ENCODE measurements at places on chromosomes 7 and 10.

DNA sequence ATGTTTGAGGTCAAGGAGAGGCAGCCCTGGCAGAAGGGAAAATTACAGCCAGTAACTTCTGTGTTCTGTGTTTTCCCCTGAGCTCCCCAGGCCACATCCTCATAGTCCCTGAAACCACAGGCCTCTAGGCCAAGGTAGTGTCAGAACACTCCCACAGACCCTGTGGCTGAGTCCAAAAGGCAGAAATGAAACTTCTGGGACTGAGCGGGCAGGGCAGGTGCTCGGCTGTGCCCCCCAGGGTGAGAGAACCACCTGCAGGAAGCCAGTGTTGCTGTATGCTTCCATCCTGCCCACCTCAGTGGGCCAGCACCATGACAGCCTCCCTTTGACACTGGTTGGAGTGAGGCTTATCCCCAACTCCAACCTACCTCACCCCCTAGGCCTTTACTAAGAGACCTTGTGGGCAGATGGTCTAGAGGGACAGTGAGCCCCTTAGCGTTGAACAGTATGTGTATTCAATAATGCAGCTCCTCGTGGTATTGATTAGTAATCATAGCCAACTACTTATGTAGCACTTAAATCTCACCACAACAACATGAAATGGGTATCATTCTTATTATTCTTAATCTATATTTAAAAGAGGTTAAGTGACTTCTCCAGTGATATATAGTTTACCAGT is 30.3 kb downstream of the PIK3CG start:
- DNase-seq = no peak

DNA sequence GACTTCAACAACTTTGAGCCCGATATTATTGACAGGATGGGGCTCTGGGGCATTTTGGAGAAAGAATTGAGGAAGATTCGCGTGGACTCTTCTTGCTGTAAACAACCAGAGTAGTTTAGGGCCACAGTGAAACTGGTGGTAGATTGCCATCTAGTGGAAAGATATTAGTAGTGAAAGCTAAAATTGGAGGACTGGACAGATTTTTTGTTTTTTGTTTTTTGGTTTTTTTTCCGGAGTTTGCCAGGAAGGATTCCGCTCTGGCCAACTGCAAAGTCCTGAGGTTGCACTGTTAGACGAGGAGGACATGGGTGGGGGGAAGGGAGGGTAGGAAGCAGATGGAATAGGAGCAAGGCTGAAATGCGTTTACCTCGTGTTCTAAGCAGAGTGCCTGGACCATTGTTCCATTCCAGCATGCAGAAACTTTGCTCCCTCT is 11.7 kb downstream of the NOBOX start:
- DNase-seq = peak; percentile 30

GRCh38 chr10:131955591-131956340 is 26.0 kb downstream of the BNIP3 start:
- no peak for DNase-seq

GRCh38 chr7:73833251-73833919 is 2.6 kb downstream of the CLDN4 start:
- DNase-seq = no peak

DNA sequence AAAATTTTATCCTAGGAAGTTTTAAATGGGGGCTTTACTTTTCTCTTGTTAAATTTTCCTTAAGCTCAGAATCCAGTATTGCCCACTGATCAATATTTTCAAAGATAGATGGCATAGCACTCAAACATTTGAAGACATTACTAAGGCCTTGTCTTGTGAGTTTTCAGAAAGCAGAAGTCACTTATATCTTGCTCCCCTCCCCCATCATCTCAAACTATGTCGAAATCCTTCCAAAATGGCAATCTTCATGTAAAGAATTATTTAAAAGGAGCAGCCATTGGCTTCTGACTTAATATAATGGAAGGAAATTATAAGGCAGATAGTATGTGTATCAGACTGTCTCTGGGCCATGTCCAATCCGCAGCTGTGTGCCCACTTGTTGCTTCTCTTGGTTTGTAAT is 553.5 kb upstream of the C7orf33 start:
- DNase-seq = no peak

DNA sequence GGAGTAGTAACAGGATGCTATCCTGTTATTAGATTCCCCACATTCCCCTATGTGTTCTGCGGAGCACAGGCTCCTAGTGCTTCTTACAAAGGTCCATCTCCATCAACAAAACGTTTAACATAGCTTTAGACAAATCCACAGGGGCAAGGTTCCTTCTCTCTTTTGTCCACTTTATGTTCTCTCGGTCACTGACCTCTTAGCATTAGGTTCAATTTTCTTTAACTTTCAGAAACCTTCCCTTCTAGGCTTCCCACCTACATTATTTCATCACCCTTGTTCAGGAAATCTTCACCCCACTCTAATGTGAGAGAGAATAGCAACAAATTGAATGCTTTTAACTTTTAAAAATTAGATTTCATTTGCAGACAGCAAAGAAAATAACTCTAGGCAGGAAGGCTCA is 84.9 kb downstream of the DOCK4 start:
- DNase-seq = no peak

DNA sequence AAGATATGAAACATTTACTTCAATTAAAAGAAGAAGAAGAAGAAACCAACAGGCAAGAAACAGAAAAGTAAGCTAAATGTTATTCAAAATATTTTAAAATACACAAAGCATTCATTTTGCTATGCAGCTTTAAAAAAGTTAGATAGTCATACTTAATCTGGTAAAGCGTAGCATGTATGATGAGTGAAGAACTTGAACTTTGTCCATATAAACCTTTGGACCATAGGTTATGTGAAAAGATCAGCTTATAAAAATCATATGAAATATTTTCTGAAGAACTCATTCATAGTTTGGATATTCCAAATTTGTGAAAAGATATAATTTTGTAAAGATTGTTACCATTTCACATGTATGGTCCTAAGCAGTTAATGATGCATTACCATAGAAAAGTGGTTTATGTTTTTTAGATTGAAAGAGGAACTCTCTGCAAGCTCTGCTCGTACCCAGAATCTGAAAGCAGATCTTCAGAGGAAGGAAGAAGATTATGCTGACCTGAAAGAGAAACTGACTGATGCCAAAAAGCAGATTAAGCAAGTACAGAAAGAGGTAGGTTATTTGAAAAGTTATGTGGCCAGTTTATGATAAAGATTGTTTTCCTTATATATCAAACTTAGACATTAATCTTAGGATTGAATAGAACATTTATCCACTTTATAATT is 37.3 kb downstream of the KIF20B start:
- no peak for DNase-seq

GRCh38 chr7:149838992-149839408 is 825 bp downstream of the ZNF862 start:
- peak; percentile 11 for DNase-seq

DNA sequence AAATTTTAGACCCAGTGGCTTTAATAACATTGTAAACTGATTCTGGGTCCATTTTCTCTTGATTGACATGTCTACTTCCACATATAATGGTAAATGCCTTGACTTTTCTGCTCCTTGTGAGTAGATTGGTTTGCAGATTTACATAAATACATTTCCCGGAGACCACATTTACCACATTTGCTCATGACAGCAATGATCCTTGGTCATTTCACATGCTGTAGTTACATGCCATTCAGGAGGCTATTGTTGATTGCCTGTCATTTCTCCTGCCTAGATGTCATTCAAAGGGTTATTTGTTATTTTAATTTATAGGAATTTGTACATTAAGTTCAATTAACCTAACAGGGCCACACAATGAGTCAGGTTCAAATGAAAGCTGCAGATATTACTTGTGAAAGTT is 280.5 kb downstream of the CNTNAP2 start:
- no peak for DNase-seq

DNA sequence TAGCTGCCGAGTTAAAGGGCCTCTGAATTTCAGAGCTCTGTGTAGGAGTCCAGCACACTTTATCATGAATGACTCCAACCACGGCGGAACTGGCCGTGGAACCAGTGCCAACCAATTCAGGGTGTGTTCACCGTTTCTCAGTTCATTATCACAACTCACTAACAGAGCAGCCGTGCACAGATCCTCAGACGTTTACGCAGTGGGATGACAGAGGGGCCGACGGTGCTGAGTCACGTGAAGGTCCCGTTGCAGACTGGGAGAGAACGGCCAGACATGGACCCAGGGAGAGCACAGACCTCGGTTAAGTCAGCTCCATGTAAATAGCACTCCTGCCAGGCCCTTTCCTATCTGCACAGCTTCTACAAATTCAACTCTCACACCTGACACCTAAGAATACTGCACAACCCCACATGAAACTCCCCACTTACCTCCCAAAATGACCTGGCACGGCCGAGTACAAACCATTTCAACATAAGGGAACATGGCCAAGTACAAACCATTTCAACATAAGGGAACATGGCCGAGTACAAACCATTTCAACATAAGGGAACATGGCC is 95.5 kb downstream of the DIP2C start:
- DNase-seq = no peak

GRCh38 chr10:99532687-99533495 is at the start of gene NKX2-3:
Gene NKX2-3 (plus strand): TSS chr10:99532942. CDS start chr10:99533132, 190 bp downstream.
- DNase-seq = peak; percentile 95

DNA sequence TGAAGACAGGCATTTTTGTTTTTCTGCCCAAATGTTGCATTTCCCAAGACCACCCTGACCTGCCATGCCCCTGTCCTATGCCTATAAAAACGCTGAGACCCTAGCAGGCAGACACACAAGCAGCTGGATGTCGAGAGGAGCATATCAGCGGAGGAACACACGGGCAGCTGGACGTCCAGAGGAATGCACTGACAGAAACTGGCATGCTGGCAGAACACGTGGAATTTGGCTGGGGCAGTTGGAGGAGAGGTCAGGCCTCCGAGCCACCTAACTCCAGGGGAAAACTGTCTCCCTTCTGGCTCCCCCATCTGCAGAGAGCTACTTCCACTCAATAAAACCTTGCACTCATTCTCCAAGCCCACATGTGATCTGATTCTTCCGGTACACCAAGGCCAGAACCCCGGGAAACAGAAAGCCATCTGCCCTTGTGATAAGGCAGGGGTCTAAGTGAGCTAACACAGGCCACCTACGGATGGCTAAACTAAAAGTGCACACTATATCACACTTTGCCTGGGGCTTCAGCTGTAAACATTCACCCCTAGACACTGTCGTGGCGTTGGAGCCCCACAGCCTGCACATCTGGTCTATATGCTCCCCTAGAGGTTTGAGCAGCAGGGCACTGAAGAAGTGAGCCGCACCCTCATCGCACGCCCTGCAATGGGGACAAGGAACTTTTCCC is 10.0 kb upstream of the CDHR3 start:
- DNase-seq = no peak

DNA sequence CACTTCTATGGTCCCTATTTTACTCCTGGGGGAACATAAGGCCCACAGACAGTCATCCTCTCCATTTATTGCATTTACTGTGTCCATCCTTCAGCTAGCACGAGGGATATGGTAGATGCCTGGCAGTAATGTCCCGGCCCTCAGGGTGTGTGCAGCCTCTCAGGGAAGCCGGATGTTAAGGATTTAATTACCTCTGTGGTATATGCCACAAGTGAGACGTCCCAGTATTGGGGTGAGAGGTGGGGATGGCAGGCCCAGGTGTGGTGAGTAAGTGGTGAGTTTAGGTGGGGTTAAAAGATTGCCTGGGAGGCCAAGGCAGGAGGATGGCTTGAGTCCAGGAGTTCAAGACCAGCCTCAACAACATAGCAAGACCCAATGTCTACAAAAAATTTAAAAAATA is 144.9 kb downstream of the SH3PXD2A start:
- no peak for DNase-seq

GRCh38 chr7:75789361-75789924 is 17.4 kb upstream of the CCL26 start:
- no peak for DNase-seq

GRCh38 chr7:149297034-149297755 is 35.2 kb downstream of the ZNF783 start:
- DNase-seq = no peak

- DNase-seq = peak; percentile 12
Observed at GRCh38 chr10:90993340-90993739, 72.5 kb upstream of the ANKRD1 start.

- peak; percentile 67 for DNase-seq
Observed at GRCh38 chr10:109978481-109978880, 29.3 kb upstream of the ADD3 start.

GRCh38 chr7:69256634-69257081 is 341.6 kb upstream of the AUTS2 start:
- no peak for DNase-seq

- DNase-seq = no peak
Observed at GRCh38 chr10:31028081-31028480, 3.6 kb downstream of the ZNF438 start.

GRCh38 chr7:11060893-11061292 is 87.2 kb downstream of the PHF14 start:
- DNase-seq = no peak

GRCh38 chr10:99084161-99084560 is 151.5 kb downstream of the HPSE2 start:
- no peak for DNase-seq

DNA sequence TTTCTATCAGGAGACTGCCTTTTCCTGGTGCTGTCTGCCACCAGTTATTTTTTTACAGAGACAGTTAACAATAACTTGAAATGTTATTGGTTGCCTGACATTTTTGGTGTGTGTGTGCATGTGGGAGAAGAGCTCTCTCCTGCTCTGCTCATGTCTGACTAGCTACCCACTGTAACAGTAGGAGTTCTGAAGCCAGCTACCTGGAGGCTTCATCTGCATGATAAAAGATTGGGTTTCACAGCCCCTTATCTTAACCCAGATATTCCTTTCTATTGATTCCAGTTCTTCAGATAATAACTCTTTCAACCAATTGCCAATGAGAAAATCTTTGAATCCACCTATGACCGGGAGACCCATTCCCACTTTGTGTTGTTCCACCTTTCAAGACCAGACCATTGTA is 237.4 kb upstream of the PPP1R3A start:
- no peak for DNase-seq

DNA sequence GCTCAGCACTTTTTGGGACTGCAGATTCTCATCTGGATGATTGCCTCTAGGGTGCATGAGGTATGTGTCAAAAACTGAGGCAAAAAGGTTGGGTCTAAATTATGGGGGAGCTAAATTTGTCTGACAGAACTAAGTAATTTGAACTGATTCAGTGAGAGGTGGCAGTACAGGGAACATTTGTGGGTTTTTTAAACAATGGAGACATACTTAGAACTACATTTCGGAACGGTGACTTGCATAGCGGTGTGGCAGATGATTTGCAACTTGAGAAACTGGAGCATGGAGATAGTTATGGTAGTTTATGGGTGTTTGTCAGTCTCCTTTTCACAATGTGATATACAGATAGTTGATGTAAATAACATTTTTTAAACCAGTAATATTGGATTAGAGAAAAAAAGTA is 14.6 kb downstream of the TBC1D12 start:
- DNase-seq = no peak

DNA sequence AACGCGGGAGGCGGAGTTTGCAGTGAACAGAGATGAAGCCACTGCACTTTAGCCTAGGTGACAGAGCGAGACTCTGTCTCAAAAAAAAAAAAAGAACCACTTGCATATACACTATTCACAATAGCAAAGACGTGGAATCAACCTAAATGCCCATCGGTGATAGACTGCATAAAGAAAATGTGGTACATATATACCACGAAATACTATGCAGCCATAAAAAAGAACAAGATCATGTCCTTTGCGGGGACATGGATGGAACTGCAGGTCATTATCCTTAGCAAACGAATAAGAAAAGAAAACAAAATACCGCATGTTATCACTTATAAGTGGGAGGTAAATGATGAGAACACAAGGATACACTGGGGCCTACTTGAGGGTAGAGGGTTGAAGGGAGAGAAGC is 39.5 kb downstream of the EGFR start:
- DNase-seq = no peak

GRCh38 chr10:97056003-97056630 is 129.6 kb downstream of the SLIT1 start:
- DNase-seq = no peak

GRCh38 chr7:77826300-77826699 is 27.7 kb downstream of the PHTF2 start:
- DNase-seq = no peak

GRCh38 chr7:32591938-32592337 is 96.6 kb downstream of the AVL9 start:
- no peak for DNase-seq

All from HCEC 1CT (cell line).